ENCODE measurements at places on chromosomes 2 and 18.

GRCh38 chr2:222242532-222242931 is 56.3 kb downstream of the PAX3 start:
- DNase-seq = no peak

- DNase-seq = peak; percentile 84
Measured at GRCh38 chr2:74573747-74574562, 19.4 kb downstream of the DOK1 start.

DNA sequence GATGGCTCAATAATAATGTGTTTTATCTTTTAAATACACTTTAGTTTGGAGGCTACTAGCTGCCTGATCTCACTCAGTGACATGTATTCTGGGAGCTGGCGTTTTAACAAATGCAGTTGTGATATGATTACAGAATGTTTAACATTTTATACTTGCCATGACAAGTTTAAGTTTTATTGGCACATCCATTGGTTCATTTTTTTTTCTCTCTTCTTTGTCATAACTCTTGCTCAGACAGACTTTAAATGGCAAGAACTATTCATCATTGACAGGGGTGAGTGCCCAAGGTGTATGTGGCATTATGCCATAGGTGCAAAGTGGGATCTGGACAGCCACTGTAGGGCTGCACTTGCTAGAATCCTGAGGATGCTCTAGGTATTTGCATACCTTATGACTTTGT is 72.1 kb upstream of the MYL1 start:
- no peak for DNase-seq

DNA sequence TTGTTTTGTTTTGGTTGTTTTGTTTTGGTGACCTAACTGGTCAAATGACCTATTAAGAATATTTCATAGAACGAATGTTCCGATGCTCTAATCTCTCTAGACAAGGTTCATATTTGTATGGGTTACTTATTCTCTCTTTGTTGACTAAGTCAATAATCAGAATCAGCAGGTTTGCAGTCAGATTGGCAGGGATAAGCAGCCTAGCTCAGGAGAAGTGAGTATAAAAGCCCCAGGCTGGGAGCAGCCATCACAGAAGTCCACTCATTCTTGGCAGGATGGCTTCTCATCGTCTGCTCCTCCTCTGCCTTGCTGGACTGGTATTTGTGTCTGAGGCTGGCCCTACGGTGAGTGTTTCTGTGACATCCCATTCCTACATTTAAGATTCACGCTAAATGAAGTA is at the start of gene TTR:
TTR (plus strand) TSS at position 250 of the 400 bp plus-strand sequence; CDS start at position 276, 26 bp downstream.
- DNase-seq = no peak

- DNase-seq = no peak
Measured at GRCh38 chr2:214674278-214674677, 135.2 kb downstream of the BARD1 start.

DNA sequence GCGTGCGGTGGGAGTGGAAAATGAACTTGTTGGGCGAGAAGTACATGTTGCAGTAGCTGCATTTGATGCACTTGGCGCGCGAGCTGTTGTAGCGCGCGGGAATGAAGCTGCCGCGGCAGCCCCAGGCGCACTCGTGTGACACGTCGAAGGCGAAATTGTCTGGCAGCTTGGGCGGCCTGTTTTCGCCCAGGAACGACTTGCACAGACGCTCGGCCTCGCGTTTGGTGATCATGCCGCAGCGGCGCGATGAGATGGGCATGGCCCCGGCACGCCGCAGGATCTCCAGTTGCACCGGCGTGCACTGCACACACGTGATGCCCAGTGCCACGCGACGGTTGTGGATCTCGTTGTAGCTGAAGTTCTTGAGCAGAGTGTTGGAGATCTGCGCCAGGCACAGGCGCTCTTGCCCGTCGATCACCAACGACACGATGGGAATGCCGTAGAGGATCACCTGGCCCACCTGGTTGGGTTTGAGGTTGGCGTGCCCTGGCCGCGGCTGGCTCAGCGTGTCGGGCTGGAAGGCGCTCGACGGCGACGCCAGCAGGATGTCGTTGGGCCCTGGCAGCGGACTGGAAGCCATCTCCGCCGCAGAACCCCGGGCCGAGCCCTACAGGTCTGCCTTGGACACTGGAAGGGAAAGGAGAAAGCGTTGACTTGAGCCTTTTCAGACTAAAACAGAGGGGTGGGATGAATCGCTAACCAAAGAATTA is 2.7 kb downstream of the SKOR2 start:
- DNase-seq = no peak

GRCh38 chr2:173192071-173192470 is 116.4 kb downstream of the MAP3K20 start:
- DNase-seq = no peak

DNA sequence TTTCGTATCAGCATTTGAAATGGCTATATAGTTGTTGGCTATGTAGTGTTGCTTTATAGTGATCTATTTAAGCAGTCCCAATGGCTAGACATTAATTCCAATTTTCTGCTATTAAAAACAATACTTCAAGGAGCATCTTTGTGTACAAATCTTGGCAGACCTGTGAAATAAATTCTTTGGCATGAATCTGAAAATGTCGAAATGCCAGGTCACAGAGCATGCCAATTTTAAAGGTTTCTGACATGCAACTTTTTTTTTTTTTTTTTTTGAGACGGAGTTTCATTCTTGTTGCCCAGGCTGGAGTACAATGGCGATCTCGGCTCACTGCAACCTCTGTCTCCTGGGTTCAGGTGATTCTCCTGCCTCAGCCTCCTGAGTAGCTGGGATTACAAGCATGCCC is 26.8 kb upstream of the CABLES1 start:
- no peak for DNase-seq

DNA sequence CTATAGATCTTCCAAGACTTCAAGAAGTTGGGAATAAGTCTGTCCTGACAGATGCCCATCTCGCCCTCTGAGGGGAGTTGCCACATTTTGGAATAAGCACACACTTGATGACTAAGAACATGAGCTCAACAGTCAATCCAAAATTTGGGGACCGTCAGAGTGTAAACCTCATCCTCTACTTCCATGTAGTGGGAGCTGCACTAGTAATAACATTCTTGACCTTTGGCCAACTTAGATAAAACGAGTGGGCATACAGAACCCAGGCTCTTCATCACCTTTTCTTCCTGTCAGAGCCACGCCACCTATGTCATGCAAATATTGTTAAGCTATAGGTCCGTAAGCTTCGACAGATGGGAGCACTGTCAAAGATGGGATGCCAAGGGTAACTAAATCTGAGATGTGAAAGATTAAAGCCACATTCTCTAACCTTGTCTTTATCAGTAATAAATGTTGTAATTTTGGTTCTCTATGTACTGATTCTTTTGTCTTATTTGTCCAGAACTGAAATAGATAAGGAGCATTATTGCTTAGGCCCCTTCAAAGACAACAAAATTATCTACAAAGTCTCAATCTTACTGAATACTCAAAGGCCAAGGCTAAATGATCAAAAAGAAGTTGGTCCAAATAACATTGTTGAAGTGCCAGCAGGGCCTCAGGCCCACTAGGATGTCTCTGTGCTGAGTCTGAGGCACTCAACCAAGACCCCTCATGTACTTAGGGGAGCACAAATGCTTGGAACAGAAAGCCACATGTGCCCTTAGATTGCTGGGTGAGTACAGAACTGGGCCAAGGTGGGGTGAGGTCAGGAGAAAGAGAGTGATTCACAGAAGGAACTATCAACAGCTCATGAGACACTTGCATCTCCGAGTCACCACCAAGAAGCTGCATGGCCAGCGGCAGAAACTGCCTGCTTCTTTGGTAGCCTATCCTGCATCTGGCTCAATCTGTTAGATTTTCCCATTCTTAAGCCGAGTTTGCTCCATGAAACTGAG is 15.0 kb downstream of the CDH2 start:
- no peak for DNase-seq

- no peak for DNase-seq
Measured at GRCh38 chr2:222976521-222977061, 75.4 kb upstream of the KCNE4 start.

- DNase-seq = peak; percentile 81
Measured at GRCh38 chr18:10476338-10476791, 21.9 kb downstream of the APCDD1 start.

GRCh38 chr2:184938221-184938985 is 340.1 kb downstream of the ZNF804A start:
- no peak for DNase-seq

- DNase-seq = no peak
Measured at GRCh38 chr2:128086244-128086643, 4.8 kb upstream of the UGGT1 start.

GRCh38 chr2:208139447-208139846 is 6.5 kb downstream of the CRYGB start:
- no peak for DNase-seq

GRCh38 chr2:64998658-64999061 is 9.5 kb downstream of the SLC1A4 start:
- DNase-seq = no peak

Measured in urothelium cell line (cell line).